ENCODE measurements at places on chromosomes 3 and 15. TPM values are rescaled to one million over a fixed set of nuclear protein-coding genes. Genes with fewer than 3 reads are reported as not detected.

- no peaks in the 10 kb centered on the region for H3K4me1 ChIP-seq
- no peak overlapping the region for H3K4me3 ChIP-seq
- no peaks in the 10 kb centered on the region for H3K27me3 ChIP-seq
- H3K27ac ChIP-seq, result no peak overlapping the region
Measured at GRCh38 chr3:32499585-32499984, 3.1 kb downstream of the CMTM6 start.

The JAGN1 gene
- total RNA-seq, result 37.0 TPM

DNA sequence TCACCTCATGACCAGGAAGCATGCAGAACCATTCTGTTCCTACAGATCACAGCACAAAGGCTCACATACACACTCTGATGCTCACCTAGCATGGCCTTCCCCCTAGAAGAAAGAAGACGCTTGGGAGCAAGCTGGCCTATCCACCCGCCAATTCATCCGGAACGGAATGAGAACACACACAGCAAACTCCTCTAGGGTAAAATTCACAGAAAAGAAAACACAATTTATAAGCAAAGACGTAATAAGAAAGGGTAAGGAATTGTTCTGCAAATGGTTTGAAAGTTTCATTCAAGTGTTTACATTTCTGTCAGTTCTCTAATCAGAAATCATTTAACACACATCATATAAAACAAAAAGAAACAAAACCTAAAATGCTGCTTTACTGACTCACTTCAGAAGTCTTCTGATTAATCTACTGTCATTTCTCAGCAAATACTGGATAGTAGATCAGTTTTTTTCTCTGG is 218.1 kb downstream of the OSBPL10 start:
- no peaks in the 10 kb centered on the region for H3K36me3 ChIP-seq
- no peaks in the 10 kb centered on the region for H3K4me1 ChIP-seq
- no peak overlapping the region for H3K4me3 ChIP-seq

GRCh38 chr3:158727206-158728060 is 4.8 kb downstream of the RARRES1 start:
- no peaks in the 10 kb centered on the region for H3K36me3 ChIP-seq
- DNase-seq, result peak; percentile 78
- peaks cover 14% of the 10 kb centered on the region for H3K4me1 ChIP-seq
- H3K4me3 ChIP-seq, result no peak overlapping the region
- H3K27me3 ChIP-seq, result no peaks in the 10 kb centered on the region

GRCh38 chr15:67915461-67916374 is 75.9 kb upstream of the RNU6-1 start:
- H3K4me3 ChIP-seq, result no peak overlapping the region
- H3K4me1 ChIP-seq, result peaks cover 17% of the 10 kb centered on the region

GRCh38 chr3:76570436-76571057 is 469.4 kb upstream of the ROBO2 start:
- no peak overlapping the region for H3K27ac ChIP-seq
- DNase-seq, result no peak
- H3K4me1 ChIP-seq, result no peaks in the 10 kb centered on the region
- H3K4me3 ChIP-seq, result no peak overlapping the region
- H3K27me3 ChIP-seq, result no peaks in the 10 kb centered on the region

- DNase-seq, result no peak
- H3K4me3 ChIP-seq, result no peak overlapping the region
- no peaks in the 10 kb centered on the region for H3K4me1 ChIP-seq
- no peak overlapping the region for H3K27ac ChIP-seq
- no peaks in the 10 kb centered on the region for H3K36me3 ChIP-seq
- no peaks in the 10 kb centered on the region for H3K27me3 ChIP-seq
Measured at GRCh38 chr3:134666466-134666865, 15.6 kb upstream of the KY start.

- no peak for DNase-seq
- H3K4me3 ChIP-seq, result no peak overlapping the region
- H3K27ac ChIP-seq, result no peak overlapping the region
- H3K27me3 ChIP-seq, result no peaks in the 10 kb centered on the region
- no peaks in the 10 kb centered on the region for H3K4me1 ChIP-seq
Measured at GRCh38 chr3:98021830-98022560, 13.1 kb downstream of the GABRR3 start.

GRCh38 chr3:55066551-55067047 is 138.7 kb upstream of the LRTM1 start:
- H3K27ac ChIP-seq, result no peak overlapping the region

The UROC1 gene
- total RNA-seq, result 0.17 TPM

The BNIP2 gene
- 76.6 TPM for total RNA-seq

DNA sequence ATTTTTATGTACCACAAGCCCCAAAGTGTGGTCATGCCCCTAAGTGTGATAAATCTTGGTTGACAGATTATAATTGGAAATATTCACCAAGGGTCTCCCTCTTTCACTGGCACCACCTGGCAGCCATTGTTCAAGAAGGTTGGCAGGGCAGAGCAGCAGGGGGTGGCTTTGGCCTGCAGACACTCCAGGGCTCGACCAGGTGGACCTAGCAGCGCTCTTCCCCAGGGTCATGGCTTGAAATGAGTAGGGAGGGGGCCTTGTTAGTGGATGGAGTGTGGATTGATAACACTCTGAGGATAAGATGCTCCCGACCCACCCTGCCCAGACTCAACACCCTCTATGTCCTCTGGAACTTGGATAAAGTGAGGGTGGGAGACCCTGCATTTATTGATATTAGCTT is 58.2 kb upstream of the KLHL25 start:
- no peak for DNase-seq
- H3K27me3 ChIP-seq, result no peaks in the 10 kb centered on the region
- H3K36me3 ChIP-seq, result no peaks in the 10 kb centered on the region
- no peak overlapping the region for H3K27ac ChIP-seq

The SERPINI2 gene
- 3.1 TPM for total RNA-seq

GRCh38 chr15:31433091-31433490 is 106.5 kb downstream of the KLF13 start:
- no peak overlapping the region for H3K4me3 ChIP-seq
- H3K27ac ChIP-seq, result no peak overlapping the region
- no peak for DNase-seq
- H3K4me1 ChIP-seq, result peaks cover 6% of the 10 kb centered on the region
- H3K36me3 ChIP-seq, result no peaks in the 10 kb centered on the region
- no peaks in the 10 kb centered on the region for H3K27me3 ChIP-seq
